ENCODE measurements at places on chromosomes 16 and 17. TPM values are rescaled to one million over a fixed set of nuclear protein-coding genes. Genes with fewer than 3 reads are reported as not detected.

SLC5A11 gene
- polyA plus RNA-seq, result 5.8 TPM

CLEC18B gene
- 228 TPM for polyA plus RNA-seq

SLC38A10 gene
- 66.8 TPM for polyA plus RNA-seq

RNF43 gene
- 16.9 TPM for polyA plus RNA-seq

NEK8 gene
- 13.8 TPM for polyA plus RNA-seq

DNA sequence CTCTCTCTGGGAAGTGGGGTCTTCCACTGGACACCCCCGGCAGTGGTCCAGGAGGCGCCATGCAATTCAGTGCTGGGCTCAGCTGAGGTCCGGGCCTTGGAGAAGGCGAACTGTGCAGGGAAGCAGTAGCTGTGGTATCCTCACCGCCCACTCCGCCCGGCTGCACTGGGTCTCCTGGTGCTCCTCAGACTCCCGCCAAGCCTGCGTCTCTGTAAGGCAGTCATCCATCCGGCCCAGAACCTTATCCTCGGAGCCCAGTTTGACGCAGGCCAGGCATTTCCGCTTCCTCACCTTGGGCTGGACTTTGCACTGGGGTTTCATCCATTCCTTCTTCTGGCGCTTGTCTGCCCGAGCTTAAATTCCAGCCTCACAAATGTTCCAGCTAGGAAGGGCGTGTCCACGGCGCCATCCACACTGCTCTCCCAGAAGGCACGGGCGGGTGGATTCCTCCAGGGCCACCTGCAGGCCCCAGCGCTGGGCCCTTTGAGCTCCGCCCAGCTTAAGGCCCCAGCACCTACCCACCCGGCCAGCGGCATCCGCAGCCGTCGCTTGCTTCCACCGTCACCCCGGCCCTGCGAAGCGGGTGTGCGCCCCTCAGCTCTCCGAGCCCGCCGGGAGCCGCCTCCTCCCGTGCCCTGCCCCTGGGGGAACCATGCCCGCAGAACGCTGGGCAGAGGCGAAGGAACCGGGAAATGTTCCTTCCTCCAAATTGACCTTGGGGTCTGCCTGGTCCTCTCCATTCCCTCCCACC is 1884.8 kb downstream of the TP53TG3F start:
- DNase-seq, result no peak

GRCh38 chr16:89549007-89549700 is 11.3 kb upstream of the RPL13 start:
- DNase-seq, result no peak

- no peak for DNase-seq
Measured at GRCh38 chr17:44844390-44844830, 3.3 kb upstream of the HIGD1B start.

DNA sequence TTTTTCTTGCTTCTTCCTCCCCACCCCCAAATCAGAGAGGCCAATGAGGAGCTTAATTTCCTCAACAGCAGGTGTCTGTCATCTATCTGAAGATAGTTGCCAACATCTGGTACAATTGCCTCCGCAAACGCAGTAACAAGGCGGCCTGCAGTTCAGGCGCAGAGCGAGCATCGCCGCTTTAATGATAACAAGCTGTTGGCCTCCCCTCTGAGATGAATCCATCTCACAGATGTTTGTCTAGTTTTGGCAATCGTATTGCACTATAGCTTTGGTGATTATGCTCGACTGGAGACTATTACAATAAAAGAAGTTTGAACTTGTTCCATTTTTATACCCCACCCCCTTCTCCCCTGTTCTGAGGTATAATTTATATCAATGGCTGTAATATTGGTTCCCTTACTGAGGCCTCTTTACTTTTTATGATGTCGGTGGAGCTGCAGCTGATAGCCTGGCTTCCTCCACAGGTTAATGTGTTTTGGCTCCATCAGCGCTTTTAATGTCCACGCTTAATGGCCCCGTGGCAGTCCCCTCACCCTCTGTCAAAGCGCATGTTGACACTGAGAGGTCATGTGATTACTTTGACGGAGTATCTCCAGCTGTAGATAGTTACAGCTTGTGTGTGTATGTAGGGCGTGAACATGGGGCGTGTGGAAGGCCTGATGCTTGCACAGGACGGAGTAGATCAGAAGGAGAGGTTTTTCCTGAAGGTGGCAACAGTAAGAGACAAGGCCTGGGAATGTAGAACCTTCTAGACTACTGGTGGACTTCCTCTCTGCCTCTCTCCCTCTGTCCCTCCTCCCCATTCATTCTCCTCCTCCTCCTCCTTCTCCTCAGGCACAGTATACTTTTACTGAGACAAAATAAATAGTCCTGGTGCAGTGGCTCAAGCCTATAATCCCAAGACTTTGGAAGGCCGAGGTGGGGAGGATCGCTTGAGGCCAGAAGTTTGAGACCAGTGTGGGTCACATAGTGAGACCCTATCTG is 164.7 kb downstream of the MSI2 start:
- peak; percentile 88 for DNase-seq

DNA sequence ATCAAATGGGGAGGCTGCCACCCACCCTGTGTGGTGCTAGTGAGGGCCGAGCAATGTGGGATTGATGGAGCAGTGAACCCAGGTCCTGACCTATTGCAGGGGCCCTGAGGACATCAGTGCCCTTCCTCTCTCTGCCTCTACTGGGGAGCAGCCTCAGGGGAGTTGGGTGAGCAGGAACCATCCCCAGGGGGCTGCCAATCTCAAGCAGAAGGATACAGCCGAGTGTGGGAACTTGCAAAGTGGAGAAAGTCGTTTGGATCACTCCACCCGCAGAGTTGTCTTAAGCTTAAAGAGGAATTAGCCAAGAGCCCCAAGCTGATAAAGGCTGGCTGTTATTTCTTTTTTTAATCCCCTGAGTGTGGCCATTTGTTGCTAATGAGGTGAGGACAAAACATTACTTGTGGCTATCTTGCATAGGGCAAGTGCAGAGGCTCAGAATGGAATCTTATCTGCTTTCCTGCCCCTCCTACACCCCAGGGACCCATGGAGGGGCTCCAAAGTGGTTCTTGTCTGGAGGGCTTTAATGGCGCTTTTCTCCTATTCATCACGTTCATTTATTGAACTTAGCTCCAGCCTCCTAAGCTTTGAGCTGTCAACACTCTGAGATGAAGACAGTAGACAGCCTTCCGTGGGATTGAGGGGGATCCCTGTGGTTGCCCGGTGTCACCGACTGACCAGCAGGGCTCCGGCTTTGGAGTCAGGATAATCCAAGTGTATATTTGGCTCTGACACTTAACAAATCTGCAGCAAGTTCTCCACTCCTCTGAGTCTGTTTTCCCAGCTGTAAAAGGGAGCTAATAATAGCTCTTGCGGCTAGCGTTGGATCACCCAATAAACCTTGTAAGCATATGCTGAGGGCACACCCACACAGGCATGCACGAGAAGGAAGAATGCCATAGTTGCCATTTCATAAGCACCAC is 45.1 kb downstream of the MYH11 start:
- no peak for DNase-seq
